Stimulated activated naive CD4-positive, alpha-beta T cell treated with Interleukin-2 at 50 U/mL for 16 hours (primary cell): ENCODE measurements at places on chromosomes 5 and 9.

- no peak for DNase-seq
Measured at GRCh38 chr5:78050888-78051287, 243.6 kb downstream of the AP3B1 start.

DNA sequence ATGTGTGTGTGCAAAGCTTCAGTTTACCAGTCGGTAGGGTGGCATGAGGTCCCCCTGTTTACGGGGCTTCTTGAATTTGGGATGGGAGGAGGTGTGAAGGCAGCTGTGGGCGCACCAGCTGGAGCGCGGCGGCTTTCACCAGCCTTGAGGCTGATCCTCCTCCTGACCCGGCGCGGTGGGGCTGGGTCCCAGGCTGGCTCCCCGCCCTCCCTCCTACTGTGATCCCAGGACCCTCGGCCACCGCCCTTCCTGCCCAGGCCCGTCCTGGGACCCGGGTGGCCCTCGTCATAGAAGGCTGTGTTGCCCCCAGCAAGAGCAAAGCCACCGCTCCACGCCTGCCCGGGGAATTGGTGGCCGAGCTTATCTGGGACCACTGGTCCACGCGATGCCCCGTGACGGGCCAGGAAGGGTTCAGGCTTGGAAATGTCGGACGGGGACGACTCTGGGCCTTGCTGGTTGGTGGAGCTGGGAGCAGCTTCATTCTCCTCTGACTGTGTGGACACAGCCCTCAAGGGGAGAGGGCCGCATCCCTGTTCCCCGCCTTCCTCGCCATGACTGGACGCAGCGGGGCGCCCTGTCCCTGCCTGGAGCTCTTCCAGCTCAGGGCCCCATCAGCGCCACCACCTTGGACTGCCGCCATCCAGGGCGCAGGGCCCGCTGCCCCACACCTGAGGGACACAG lies 271.1 kb upstream of the IRX1 start:
- DNase-seq: no peak

GRCh38 chr5:106408570-106408969 lies 1262.2 kb downstream of the EFNA5 start:
- DNase-seq: no peak

GRCh38 chr5:135249658-135250057 lies 149.4 kb downstream of the MACROH2A1 start:
- no peak for DNase-seq

DNA sequence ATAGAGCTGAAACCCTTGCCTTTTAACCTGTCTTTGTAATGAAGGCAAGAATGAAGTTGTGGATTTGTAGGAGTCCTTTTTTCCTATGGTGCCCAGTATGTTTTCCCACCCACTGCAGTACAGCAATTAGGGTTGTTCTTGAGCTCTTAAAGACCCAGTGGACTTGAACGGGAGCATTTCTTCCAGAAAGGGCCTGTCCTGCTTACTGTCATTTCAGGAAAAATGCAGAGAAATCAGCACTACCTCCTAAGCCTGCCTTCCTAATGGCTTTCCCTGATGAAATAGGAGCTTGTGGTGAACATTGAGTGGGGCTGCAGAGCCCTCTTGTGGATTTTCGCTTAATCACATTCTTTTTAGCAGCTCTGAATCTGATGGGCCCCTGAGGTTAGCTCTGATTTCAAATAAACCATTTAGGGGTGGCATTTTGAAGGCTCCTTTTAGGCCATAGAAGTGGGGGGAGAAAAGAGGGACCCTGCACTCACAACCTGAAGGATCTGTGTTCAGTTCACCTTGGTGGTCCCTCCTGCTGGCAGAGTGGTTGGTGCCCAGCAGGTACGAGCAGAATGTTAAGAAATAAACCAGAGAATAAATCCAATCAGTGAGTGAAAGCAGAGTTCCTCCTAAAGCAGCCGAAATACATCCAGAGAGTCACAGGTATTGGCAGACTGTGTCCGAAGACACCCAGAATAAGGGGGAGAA lies 188.0 kb upstream of the KLF9 start:
- DNase-seq: no peak

GRCh38 chr5:135225856-135226560 lies 173.0 kb downstream of the MACROH2A1 start:
- DNase-seq: no peak

GRCh38 chr5:138000102-138000723 lies 32.7 kb downstream of the FAM13B start:
- DNase-seq: no peak

DNA sequence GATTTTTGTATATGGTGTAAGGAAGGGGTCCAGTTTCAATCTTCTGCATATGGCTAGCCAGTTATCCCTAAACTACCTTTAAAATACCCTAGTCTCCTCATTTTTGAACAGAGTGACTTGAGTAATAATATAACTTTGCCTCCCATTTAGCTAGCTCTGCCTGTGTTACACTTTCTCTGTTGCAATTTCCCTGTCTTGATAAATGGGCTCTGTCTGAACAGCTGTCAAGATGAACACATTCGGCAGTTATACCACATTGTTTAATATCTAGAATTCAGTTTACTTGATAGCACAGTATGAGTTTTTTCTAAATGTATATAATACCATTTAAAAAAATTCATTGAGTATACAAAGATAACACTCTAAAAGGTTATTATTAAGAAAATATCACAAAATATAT lies 562.9 kb upstream of the FTMT start:
- DNase-seq: no peak

DNA sequence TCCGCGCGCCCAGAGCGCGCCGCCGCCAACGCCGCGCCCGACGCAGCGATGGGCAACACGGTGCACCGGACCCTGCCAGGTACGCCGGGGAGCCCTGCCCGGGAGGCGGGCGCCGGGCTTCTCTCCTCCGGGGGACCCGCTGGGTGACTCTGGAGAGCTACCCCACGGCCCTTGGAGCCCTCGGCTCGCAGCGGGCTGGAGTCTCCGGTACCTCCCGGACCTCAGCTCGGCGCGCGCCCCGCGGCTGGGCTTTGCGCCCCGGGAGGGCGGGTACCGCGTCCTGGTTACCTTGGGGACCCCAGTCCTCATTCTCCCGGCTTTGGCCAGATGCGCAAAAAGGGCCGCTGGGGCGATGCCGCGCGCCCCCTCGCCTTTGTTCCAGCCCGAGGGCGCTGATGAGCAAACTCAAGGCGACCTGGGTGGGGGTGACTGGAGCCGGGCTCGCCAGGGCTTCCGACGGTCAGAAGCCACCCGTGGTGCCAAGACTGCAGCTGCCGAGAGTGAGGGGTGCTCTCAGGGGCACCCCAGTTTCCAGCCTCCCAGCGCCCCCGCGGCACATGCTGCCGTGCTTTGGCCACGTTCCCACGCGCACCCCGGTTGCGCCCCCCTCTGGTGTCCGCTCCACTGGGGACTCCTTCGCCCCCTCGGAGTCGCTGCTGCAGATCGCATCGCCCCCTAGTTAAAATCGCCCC lies 442 bp downstream of the NEURL1B start:
- no peak for DNase-seq

DNA sequence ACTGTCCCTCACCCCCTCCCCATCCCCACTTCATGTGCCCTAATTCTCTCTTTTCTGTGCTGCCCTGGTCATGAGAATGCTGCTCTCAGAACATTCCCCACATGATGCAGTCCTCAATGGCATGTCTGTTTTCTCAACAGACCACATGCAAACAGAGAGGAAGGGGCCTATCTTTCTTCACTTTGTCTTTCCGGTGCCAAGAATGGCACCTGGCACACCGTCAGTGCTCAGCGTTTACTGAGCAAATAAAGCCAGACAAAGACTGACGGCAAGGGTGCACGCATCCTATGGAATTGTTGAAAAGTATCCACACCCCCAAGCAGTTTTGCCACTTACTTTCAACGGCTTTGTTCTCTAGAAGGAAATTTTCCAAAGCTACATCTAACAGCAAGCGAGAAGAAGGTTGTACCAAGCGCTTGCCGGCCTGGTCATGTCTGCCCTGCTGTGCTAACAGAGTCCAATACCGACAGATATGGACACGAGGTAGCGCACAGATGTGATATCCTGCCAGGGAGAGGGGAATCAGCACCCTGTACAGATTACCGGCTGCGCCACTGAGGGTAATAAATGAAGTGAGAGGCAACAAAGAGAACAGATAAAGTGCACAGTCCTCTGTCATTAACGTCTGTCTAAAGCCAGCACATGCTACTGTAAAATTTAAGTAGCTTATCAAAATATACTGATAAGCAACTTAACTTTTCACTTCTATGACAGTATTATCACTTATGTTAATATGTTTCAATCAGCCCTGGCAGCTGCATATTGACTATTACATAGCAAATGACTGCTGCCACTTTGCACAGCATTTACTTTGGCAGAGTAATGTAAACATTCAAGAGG lies 251.7 kb downstream of the DENND1A start:
- DNase-seq: no peak

DNA sequence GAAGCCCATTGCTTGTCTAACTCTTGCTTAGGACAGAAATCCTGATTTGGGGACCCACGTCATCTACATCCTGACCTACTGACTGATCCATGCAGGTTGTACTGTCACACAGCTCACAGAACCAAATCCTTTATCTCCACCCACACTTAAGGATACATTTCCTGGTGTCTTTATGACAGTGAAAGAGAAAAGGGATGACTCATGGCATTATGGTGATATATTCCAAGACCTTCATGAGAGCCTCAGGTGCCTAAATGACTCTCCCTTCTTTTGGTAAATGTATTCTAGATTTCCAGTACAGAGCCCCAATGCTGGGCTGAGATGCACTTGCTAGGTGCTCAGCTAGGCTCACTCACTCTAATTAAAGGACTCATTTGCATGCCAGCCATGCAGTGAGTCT lies 26.0 kb upstream of the DMRT2 start:
- DNase-seq: no peak

- no peak for DNase-seq
Measured at GRCh38 chr5:1412163-1412562, 33.1 kb downstream of the SLC6A3 start.

GRCh38 chr5:103391659-103392058 lies 133.1 kb downstream of the MACIR start:
- DNase-seq: no peak

DNA sequence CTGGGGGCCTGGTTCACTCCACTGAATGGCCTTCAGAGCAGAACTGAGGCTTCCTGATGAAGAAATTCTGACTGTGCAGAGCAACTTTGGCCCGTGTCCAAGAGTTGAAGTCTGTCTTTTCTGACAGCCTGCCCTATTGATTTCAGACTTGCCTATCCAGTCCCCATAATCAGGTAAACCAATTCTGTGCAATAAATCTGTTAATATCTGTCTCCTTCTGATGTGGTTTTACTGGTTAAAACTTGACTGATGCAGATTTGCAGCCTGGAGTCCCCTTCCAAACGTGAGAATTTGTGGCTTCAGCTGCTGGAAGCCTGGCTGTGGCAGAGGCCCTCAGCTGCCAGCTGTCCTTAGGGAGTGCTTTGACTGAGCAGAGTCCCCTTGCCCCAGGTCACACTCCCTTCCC lies 283.9 kb upstream of the ANKRD55 start:
- no peak for DNase-seq

GRCh38 chr9:87799503-87799902 lies 73.6 kb downstream of the CTSL start:
- DNase-seq: no peak

GRCh38 chr5:95925939-95926338 lies 35.7 kb downstream of the ELL2 start:
- no peak for DNase-seq

DNA sequence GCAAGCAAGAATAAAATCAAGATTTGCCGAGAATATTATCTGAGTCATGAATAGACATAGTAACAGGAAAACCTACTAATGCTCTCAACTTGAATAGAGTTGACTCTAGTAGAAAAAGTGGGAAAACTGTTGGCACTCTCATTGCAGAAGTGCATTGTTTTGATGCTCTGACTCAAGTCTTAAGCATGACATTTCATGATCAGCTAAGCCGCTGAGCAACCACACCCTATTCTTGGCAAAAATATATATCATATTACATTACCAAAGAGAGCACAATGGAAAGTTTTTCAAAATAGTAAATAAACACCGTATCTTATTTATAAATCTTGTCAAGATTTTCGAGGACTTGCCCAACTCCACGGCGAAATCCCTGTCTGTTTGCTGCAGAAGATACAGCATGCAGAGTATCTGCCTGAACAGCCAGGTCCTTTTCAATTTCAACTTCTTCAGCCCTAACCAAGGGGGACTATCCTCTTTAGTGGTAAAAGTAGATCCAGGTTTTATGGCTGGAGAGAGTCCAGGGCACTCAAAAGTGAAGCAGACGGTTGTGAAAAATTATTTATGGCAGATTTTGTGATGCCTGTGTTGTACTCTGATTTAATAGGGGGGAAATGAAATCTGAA lies 13.9 kb upstream of the ADAMTSL1 start:
- no peak for DNase-seq

DNA sequence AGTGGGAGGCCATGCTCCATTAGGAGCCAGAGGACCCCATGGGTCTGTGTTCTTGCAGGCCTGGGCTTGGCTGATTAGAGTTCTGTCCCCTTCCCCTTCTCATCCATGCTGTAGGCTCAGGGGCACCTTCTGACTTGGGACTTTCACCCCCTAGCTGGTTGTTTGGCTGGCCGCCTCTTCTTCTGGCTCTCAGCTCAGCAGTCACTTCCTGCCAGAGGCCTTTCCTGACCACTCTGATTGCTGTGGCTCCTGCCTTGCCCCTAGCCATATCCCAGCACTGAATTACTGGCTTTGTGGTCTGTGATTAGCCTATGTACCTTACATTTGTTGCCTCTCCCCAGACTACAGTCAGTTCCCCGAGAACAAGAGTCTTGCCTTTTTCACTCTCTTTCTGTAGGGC lies 14.6 kb downstream of the ENTREP1 start:
- no peak for DNase-seq

DNA sequence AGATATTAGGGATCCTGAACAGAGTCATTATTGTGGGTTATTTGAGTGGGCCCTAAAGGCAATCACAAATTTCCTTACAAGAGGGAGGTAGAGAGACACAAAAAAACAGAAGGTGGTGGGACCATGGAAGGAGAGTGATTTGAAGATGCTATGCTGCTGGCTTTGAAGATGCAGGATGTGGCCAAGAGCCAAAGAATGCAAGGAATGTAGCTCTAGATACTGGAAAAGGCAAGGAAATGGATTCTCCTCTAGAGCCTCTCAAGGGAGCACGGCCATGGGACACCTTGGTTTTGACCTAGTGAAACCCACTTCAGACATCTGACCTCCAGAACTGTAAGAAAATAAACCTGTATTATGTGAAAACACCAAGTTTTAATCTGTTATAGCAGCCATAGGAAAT lies 53.8 kb downstream of the TTC39B start:
- no peak for DNase-seq

GRCh38 chr5:132876020-132876759 lies 2.7 kb downstream of the LEAP2 start:
- no peak for DNase-seq

DNA sequence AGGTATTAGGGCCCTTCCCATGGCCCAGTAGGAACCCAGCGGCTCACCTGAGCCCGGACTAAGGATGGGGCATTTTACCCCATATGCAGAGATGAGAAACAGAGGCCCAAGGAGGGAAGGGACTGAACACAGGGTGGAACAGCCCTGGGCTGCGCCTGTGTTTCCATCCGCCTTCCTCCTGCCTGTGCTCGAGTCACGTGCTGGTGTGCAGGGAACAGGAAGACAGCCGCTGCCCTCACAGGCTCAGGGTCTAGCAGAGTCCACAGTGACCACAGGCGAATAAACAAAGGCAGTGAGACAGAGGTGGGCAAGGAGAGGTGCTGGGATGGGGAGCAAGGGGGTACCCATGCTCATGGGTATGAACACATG lies 129.4 kb downstream of the C9orf50 start:
- DNase-seq: no peak

- no peak for DNase-seq
Measured at GRCh38 chr9:33065157-33066076, 11.1 kb downstream of the SMU1 start.
